ENCODE measurements at places on chromosomes 2 and 18.

- no peak for DNase-seq
Observed at GRCh38 chr2:180385601-180386201, 378.6 kb upstream of the CWC22 start.

DNA sequence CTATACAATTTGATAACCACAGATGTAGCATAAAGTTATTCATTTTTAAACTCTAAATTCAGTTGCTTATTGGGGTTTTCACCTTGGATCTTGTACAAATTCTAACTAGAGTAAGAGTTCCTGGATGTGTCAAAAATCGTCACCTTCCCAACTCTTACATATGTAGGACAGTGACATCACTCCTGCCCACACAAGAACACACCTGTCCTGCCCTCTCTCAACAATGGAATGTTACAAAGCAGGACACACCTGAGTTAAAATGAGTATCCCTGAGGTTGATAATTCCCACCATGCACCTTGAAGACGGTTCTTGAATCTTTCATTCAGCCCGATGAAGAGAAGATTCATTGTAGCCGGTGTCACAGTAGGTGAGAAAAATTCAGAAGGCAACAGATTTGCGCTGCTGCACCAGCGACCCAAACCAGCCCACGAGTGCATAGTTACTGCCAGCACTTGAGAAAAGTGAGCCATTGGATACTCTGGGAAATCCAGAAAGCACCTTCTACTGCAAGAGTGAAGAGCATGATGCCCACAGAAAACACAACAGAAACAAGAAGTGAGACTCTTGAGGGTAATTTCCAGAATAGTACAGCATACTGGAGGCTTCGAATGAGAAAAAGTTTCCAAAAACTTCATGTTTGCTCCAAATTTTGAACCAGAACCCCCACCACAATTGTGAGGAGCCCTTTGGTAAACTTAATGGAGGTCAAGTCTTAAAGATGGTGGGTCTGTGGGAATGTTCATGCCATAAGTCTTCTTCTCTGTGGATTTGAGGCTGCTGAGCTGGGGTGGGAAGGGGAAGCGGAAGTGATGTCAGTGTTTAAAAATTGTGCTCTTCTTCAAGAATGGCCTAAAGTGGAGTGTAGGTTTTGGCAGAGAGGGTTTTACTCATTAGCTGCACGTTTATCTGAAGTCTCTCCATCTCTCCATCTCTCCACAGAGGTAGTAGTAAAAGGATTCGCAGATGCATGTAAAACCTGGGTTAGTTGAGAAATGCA lies 34.7 kb upstream of the ADAM23 start:
- DNase-seq: no peak

- DNase-seq: no peak
Observed at GRCh38 chr18:39198376-39198775, 1632.8 kb upstream of the CELF4 start.

GRCh38 chr2:156300337-156300736 lies 32.2 kb downstream of the NR4A2 start:
- DNase-seq: no peak

DNA sequence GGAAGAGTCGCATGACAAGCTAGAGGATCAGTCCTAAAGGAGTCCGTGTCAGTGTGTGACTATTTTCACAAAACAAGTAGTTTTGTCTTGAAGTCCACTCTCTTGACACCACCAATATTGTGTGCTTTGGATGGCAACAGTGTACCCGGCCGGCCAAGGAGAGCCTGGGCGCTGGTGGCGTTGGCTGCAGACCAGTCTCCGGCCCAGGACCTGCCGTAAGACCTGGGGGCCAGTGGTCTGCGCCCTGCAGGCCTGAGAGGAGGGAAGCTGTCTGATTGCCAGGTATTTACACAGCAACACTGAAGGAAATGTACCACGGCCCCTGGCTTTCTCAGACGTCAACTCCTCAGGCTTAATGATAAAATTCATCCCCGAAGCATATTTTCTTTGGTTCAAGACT lies 472.4 kb upstream of the SALL3 start:
- DNase-seq: no peak

DNA sequence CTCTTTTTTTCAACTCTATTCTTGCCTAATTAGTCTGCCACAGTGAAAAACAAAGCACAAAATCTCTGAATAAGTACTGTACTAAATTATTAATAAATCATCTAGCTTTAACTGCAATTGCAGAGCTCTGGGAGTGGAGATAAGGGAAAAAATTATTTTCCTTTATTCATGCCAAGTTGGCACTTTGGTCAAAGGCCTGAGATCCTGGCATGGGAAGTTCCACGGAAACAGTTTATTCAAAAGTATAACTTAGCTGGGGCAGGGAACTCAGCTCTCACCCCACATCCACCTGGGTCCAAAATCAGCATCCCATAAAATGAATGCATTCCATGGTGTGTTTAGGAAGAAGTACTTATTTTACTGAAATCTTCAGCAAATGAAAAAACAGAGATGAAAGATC lies 185.2 kb upstream of the APCDD1 start:
- no peak for DNase-seq

- no peak for DNase-seq
Observed at GRCh38 chr2:41475959-41476358, 571.9 kb upstream of the PKDCC start.

- no peak for DNase-seq
Observed at GRCh38 chr2:234427081-234428061, 69.5 kb downstream of the ARL4C start.

DNA sequence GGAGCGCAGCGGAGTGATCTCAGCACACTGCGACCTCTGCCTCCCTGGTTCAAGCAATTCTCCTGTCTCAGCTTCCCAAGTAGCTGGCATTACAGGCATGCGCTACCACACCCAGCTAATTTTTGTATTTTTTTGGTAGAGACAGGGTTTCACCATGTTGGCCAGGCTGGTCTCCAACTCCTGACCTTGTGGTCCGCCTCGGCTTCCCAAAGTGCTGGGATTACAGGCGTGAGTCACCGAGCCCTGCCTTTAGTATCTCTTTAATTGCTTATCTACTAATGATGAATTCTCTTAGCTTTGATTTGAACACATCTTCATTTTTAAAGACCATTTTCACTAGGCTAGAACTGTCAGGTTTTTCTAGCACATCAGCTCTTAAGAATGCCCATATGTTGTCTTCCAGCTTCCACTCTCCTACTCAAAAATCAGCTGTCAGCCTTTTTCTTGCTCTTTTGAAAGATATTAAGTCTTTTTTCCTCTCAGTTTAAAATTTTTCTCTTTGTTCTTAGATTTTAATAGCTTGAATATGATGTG lies 16.1 kb upstream of the MFSD2B start:
- DNase-seq: no peak

DNA sequence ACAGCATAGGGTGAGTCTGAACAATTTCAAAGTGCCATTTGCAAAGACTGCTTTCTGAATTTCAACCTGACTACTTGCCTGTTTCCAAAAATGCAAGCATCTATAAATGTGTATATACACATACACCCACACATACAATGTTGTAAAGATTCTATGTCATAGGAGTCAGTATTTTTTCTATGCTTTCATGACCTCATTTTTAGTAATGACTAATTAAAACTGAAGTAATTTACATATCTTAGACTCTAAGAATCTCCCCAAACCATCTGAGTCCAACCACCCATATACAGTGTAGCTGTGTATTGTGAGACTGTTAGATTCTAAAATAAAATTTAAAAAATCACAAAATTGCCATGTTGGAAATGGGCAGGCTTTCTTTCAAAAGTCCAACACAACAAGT lies 162.0 kb upstream of the STK17B start:
- no peak for DNase-seq

GRCh38 chr2:100289020-100289419 lies 33.3 kb downstream of the LONRF2 start:
- no peak for DNase-seq

DNA sequence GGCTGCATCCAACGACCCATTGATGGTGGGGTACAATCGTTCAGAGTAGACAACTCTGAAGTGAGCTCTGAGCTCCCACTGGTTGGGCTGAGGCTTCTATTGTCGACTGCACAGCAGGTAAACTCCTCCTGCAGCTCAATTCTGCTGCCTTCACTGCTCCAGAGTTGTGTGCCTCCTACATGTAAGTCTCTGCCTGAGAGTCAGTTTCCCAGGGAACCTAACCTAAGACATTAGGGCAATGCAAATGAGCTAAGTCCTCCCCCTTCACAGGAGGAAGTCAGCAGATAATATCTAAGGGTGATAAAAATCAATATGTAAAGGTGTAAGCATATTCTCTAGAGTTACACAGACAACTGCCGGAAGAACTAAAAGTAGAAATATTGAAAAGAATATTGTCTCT lies 22.5 kb upstream of the ACYP2 start:
- no peak for DNase-seq

DNA sequence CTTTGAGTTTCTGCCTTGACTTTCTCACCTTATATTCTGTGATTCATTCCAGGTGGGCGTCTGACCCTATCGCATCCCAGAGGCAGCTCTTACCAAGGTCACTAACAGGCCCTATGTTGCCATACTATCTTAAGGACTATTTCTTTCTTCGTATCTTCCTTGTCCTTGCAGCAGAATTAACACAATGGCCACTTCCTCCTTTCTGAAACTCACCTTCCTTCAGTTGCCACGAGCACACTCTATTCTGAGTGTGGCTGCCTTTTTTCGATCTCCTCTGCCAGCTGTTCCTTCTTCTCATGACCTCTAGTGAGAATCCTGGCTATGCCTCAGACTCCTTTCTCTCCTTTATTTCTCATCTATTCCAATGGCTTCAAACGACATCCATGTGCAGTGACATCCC lies 160.4 kb upstream of the CCDC195 start:
- no peak for DNase-seq

GRCh38 chr2:167972020-167972419 lies 275.4 kb downstream of the STK39 start:
- DNase-seq: no peak

GRCh38 chr2:37325625-37326071 lies 1.0 kb upstream of the PRKD3 start:
- no peak for DNase-seq

DNA sequence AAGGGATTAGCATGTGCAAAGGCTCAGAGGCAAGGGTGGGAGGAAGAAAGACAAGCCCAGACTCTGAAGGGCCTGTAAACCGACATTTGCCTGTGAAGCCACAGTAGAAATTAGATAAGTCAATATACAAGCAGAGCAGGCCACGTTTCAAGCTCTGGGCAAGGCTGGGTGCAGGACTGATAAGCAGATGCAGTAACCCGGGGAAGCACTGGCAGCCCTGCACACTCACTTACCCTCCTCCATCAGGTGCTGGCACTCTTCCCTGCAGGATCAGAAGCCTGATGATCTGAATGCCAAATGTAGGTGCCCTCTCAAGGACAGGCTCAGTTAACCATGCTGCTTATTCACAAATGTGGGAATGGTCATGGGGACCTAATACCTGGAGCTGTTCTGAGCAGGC lies 46.3 kb upstream of the RAB12 start:
- no peak for DNase-seq

GRCh38 chr2:120675460-120676130 lies 60.1 kb upstream of the GLI2 start:
- no peak for DNase-seq

DNA sequence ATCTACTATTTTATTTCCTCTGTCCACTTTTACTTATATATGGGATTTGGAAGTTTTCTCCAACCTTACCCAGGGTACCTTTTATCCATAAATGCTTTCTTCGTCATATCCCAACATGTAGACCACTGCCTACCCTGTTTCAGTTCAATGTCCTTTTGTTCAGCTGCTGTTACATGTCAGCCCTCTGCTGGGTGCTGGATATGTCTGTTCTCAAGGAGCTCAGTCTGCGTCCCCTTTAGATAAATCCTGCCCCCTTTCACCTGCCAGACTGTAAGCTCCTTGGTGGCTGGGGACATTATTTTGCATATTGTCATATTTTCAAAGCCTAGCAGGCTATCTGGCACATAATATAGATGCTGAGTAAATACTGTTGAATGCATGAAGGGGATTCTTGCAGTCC lies 53.2 kb downstream of the NEMP2 start:
- no peak for DNase-seq

DNA sequence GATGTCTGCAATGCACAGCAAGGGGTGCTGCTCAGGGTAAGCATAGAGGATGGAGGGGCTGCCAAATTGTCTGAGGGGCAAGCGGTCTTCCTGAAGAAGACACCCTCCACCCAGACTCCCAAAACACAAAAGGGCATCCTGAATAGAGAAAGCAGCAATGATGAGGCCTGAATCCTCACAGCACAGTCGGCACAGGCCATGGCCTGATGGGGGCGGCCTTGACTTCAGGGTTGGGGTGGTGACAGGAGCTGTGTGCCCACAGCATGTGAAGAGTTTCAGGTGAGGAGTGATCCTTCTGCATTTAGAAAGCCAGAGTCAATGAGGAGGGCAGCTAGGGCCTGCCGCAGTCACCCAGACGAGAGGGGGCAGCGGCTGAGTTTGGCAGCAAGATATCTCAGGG lies 159.4 kb downstream of the GALNT14 start:
- no peak for DNase-seq

- no peak for DNase-seq
Observed at GRCh38 chr2:239225371-239225851, 175.4 kb downstream of the HDAC4 start.

GRCh38 chr2:48532824-48533223 lies 2.9 kb downstream of the STON1 start:
- no peak for DNase-seq

- DNase-seq: no peak
Observed at GRCh38 chr18:62258616-62259015, 66.5 kb upstream of the TNFRSF11A start.

DNA sequence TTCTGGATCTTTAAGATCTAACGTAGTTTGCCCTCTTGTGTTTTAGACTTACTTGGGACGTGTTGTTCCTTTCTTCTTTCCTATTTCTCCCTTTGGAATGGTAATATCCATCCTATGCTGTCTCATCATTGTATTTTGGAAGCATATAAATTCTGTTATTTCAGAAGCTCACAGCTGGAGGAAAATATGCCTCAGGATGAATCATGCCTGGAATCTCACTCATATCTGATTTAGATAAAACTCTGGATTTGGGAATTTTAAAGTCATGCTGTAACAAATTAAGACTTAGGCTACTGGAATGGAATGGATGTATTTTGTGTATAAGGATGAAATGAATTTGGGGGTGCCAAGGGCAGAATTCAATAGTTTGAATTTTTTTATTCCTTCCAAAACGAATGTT lies 245.2 kb upstream of the GULP1 start:
- DNase-seq: no peak

GRCh38 chr2:210170196-210170445 lies 1.1 kb downstream of the KANSL1L start:
- no peak for DNase-seq

GRCh38 chr18:74796841-74797576 lies 199.3 kb downstream of the ZNF407 start:
- no peak for DNase-seq

DNA sequence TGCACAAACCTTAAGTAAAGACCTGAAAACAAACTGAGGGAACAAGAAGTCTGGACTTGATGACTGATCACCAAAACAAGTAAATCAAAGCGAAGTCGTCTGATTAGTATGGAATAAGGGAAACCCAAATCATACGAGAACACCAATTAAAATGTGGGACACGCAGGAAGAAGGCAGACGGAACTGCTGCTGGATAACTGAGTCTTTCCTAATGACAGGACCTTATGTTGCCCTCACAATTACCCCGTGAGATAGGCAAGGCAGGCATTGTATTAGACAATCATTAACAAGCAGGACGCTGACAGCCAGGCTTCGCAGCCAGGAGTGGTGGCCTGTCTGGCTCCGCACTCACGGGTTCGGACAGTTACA lies 614 bp upstream of the COQ10B start:
- no peak for DNase-seq
